ENCODE measurements at places on chromosomes 4 and X. TPM values are rescaled to one million over a fixed set of nuclear protein-coding genes. Genes with fewer than 3 reads are reported as not detected.

LRCH2 gene
- not detected for polyA plus RNA-seq

HSFX4 gene
- not detected for polyA plus RNA-seq

NMU gene
- polyA plus RNA-seq, result not detected

SHROOM2 gene
- not detected for polyA plus RNA-seq

COL4A6 gene
- not detected for polyA plus RNA-seq

TECRL gene
- not detected for polyA plus RNA-seq

GPRIN3 gene
- not detected for polyA plus RNA-seq
